ENCODE measurements at places on chromosomes 3 and 15.

DNA sequence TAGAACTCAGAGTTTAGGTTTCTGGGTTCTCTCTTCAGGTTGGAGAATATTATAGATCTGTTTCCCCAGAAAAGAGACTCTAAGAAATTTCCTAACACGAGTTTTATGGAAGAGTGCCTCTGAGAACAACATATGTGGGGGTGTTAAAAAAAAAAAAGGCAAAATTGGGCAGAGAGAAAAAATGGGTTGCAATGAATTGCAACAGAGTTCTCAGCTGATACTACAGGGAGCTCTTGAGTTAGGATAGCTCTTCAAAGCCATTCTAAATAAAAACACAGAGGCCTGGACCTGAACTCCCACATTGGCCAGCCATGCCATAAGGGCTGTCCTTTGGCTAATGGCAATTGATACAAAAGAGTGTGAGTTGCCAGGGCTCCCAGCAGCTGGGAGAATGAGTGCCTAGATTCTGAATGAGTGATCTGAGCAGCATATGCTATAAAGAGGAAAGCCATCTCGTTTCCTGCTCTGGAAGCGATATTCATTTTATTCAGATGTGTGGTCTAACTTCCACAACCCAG, 20.1 kb upstream of the UBE2E2 start:
- no peak for DNase-seq

- peak; percentile 35 for DNase-seq
Measured at GRCh38 chr3:129602730-129603560, 3.5 kb downstream of the PLXND1 start.

DNA sequence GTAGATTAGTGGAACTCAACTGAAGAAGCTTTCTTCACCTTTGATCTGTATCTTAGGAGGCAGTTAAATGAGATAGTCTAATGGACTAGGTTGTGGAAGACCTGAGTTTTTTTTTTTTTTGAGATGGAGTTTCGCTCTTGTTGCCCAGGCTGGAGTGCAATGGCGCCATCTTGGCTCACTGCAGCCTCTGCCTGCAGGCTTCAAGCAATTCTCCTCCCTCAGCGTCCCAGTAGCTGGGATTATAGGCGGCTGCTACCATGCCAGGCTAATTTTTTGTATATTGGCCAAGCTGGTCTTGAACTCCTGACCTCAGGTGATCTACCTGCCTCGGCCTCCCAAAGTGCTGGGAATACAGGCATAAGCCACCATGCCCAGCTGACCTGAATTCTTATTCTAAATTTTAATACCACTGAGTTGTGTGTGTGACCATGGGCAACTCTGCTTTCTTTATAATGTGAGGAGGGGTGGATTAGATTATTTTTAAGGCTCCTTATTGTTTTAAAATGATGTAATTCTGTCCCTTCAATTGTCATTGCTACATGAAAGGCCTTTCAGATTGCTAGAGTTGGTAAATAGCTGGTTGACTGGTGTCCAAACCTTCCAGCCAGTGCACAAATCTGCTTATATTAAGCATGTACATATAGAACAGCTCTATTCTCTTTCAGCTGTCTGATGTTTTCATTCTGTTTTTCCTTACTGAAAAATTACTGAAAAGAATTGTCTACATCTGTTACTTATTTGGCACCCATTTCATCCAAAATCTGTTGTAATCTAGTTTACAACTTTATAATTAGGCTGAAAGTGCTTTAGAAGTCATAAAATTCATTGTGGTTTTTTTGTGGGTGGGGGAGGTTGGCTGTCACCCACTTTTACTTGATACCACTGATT, 2.3 kb downstream of the LNP1 start:
- no peak for DNase-seq

DNA sequence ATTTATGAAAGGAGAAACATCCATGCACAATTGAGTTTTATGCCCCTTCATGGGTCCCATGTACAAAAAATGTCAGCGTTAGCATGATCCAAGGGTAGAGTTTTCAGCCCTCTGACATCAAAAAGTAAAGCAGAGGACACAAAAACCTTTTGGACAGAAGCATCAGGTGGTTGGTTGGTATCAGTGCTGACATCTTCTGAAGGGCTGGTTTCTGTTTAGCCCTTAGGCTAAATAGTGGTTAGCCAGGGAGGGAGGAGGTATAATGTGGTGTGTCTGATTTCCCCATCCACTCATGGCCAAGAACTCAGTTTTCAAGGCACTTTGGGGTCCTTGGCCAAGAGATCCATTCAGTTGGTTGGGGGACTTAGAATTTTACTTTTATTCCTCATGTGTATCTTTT, 16.5 kb downstream of the CCDC66 start:
- no peak for DNase-seq

GRCh38 chr15:67089217-67090193, 24.1 kb downstream of the SMAD3 start:
- no peak for DNase-seq

GRCh38 chr3:24390169-24391130, 104.2 kb downstream of the THRB start:
- no peak for DNase-seq

- no peak for DNase-seq
Measured at GRCh38 chr3:87706176-87706575, 352.6 kb downstream of the CGGBP1 start.

GRCh38 chr3:188365988-188366698, 212.2 kb downstream of the LPP start:
- DNase-seq, result no peak

GRCh38 chr3:16817197-16817596, 67.6 kb upstream of the PLCL2 start:
- DNase-seq, result no peak

DNA sequence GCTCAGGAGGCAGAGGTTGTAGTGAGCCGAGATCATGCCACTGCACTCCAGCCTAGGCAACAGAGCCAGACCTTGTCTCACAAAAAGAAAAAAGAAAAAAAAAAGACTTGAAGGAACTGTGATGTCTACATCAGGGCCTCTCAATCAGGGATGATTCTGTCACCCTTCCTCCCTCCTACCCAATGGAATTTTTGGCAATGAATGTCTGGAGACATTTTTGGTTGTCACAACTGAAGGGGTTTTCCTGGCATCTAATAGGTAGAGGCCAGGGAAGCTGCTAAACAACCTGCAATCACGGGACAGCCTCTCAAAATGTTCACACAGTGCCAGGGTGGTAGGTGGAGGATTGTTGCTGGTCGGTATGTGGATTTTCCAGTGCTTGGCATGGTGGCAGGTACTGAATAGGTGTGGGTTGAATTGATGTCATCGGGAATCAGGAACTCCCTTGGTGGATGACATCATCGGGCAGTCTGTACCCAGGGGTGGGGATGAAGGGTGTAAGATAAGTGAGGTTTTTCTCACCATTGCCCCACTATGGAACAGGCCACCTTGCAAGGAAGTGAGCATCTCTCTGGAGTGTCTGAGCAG, 71.3 kb downstream of the MESD start:
- DNase-seq, result no peak

GRCh38 chr15:40238532-40239403, at the start of gene PAK6:
Gene PAK6, plus strand, starts transcription at chr15:40239063. Its CDS starts 25,723 bp downstream, at chr15:40264786.
- DNase-seq, result no peak

- no peak for DNase-seq
Measured at GRCh38 chr3:8622873-8623691, 21.5 kb downstream of the SSUH2 start.

DNA sequence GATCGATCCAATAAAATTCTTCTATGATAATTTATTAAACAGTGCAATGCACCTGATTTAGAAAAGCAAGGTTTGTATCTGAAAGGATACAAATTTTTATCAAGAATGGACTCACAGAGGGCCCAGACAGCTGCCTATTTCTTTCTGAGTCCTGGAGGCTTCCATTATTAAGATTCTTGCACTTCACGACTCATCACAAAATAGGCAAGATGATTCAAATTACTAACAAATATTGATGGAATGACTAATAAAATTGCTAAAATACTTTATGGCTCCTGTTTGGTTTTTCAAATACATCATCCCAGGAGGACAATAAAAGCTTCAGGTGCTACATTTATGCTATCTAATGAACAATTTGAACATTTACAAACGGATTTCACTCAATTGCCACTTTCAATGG, 483.0 kb upstream of the AGTR1 start:
- no peak for DNase-seq

GRCh38 chr3:143037867-143038266, 36.5 kb downstream of the U2SURP start:
- DNase-seq, result no peak

GRCh38 chr3:54294214-54294613, 171.9 kb downstream of the CACNA2D3 start:
- no peak for DNase-seq

DNA sequence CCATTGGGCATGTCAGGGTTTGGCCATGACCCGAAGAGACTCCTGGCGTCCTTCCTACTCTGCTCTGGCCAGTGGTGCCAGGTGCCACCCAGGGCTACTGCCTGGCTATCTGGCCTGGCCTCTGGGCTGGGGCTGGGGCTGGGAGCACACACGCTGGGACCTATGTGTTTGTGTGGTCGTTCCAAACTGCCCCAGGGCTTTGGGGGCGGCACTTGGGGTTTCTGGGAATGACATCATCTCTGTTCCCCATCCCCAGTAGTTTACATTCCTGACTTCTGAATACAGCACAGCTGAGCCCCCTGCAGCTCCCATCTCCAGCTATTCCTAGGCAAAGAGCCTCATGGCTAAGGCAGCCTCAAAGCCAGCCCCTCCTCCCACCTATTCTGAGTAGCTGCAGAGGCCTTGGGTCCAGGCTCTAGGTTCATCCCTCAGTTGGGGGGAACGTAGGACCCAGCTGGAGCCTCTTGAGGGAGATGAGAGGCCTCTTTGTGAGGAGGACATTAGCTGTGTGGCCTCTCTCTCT, 24.3 kb downstream of the PLEKHO2 start:
- DNase-seq, result no peak

Measured in SW 1271 (cell line).